Stimulated activated CD8-positive, alpha-beta memory T cell treated with anti-CD3 and anti-CD28 coated beads, Interleukin-7, amount 100 ng/mL, for 48 hours (primary cell): ENCODE measurements at places on chromosomes 3 and 15.

DNA sequence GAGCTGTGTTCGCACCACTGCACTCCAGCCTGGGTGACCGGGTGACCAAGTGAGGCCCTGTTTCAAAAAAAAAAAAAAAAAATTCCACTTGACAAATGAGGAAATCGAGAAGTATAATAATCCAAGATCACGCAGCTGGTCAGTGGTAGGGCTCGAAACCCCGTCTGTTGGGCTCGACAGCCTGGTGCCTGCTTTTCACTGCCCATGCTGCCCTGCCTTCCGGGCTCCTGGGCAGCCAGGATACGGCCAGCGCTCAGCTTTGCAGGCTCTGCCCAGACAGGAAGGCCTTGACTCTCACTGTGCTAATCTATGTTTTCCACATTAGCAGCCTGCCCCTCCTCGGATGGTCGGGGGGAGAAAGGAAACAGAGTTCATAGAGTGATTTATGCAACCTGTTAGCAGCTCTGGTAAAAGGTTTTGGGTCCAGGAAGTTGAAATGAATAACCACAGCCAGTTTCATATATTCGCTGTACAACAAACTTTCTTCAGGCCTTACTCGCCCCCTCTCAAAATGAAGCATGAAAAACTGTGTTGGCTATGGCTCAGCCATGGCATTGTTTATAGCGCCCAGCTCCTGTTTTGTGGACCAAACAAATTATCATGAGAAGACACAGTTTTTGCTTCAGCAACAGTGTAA is 108.8 kb downstream of the XXYLT1 start:
- no peak for DNase-seq

- DNase-seq = no peak
Observed at GRCh38 chr3:35832140-35832571, 192.8 kb downstream of the ARPP21 start.

DNA sequence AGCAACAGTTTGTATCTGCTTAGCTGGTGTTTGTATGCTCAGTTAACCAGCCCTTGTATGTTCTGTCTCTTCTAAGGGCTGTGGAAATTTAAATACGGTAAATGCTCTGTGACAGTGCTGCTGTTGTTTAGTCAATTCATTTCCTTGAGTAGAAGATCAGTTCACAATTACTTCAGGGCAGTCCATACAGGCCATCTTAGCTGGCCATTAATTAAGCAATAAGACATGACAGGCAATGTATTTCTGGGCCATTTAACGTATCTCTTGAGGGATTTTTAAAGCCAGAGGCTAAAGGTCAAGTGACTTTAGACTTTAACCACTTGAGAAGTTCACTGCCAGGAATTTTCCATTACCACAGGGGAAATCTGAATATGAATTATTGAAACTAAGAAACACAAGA is 351.8 kb downstream of the ZIC1 start:
- no peak for DNase-seq

DNA sequence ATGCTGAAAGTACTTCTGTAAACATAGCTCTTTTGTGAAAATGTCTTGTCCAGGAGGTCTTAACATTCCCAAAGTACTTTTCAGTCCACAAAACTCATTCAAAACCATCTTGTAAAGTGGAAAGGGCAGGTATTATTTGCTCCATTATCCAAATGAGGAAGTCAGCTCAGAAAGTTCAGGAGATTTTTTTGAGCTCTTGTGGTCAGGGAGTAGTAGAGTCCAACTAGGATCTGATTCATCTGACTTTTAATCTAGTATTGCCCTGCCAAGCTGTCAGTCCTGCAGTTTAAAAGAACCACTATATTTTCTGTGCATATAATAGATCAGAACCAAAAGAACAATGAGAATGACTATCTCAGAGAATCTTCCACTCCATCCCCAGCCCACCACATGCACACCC is 83.5 kb downstream of the FOXB1 start:
- DNase-seq = no peak

DNA sequence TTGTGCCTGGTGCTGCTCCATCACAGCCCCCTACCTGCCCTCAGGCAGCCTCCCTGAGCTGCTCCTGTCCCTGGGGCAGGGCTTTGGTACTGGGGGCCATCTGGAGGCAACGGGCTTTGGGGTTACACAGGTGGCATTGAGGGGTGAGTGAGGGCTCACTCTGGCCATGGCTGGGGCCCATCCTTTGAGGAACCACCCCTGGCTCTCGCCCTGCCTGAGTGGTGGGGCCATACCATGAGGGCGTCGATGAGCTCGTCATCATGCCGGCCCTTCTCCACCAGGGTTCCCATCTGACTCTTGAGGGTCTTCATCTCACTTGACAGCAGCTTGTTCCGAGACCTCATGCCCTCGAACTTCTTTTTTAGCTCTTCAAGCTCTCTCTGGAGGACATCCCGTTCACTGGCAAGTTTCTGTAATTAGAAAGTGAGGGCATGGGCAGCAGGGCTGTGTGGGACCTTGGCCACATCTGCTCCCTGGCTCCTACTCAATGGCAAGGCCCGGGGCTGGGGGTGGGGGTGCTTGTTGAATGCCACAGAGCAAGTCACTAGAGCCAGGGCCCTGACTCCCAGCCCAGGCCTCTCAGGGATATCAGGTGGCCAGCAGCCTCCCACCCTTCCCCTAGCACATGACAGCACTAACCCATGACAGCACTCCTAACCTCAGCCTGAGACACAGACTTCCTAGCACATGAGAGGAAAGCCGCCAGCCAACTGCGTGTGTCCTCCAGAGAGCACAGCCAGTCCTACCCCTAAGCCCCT is 33.5 kb downstream of the CCDC13 start:
- DNase-seq = no peak

DNA sequence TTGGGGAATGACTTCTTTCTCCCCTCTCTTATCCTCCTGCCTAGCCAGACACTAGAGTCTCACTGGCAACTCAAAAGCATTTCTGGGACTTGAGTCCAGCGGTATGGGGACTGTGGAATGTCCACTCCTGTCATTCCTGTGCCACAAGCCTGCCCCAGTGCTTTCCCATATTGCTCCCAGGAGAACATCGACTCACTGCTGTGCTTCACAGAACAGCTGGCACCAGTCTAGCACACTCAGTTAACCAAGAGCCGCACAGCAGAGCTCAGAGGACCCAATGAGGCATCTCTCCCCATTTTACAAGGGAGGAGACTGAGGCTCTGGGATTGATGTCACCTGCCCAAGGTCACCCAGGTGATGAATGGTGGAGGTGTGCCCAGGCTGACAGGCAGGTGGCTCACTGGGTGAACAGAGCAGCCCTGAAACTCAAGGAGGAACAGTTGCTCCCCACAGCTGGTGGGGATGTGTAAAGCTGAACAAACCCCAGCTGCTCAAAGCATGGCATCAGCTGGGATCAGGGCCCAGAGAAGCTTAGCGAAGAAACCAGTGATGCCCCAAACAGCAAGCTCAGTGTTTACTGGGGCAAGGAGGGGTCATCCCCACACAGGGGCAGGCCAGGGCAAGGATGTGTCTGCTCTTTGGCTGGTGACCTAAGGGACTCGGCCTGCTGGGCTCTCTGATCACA is 35.4 kb upstream of the DUSP7 start:
- DNase-seq = no peak

DNA sequence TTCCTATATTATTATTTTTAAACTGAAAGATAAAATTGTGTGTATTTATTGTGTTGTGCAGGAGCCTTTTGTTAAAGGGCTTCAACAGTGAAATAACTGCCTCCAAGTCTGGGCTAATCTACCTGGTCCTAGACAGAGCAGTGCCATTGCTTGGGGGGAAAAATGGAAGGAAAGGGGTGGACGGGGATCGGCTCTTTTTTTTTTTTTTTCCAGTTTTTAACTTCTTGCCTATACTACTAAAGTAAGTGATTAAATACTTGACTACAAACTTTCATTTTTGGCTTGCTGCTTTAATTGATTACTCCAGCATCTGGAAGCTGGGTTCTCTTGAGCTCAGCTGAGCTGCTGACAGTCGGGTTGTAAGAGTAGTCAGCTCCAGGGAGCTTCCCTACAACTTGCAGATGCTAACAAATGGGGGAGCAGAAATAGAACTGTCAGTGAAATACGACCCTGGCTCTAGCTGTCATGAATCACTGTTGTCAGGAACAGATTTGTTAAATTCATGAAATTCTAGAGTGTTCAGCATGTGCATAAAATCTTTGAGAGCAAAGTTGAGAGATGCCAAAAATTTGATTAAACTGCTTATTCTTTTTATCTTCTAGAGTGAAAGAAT is 276.7 kb downstream of the ROBO1 start:
- no peak for DNase-seq

- no peak for DNase-seq
Observed at GRCh38 chr3:43995547-43996378, 245.9 kb upstream of the TOPAZ1 start.

- DNase-seq = no peak
Observed at GRCh38 chr3:170092907-170093306, 55.1 kb downstream of the GPR160 start.

GRCh38 chr3:114115143-114115542 is 58.6 kb downstream of the QTRT2 start:
- DNase-seq = no peak

- peak; percentile 59 for DNase-seq
Observed at GRCh38 chr15:88649286-88649733, 10.5 kb downstream of the ISG20 start.

GRCh38 chr15:37520026-37520425 is 414.4 kb upstream of the TMCO5A start:
- DNase-seq = no peak

GRCh38 chr3:18382760-18383369 is 42.3 kb downstream of the SATB1 start:
- DNase-seq = no peak

DNA sequence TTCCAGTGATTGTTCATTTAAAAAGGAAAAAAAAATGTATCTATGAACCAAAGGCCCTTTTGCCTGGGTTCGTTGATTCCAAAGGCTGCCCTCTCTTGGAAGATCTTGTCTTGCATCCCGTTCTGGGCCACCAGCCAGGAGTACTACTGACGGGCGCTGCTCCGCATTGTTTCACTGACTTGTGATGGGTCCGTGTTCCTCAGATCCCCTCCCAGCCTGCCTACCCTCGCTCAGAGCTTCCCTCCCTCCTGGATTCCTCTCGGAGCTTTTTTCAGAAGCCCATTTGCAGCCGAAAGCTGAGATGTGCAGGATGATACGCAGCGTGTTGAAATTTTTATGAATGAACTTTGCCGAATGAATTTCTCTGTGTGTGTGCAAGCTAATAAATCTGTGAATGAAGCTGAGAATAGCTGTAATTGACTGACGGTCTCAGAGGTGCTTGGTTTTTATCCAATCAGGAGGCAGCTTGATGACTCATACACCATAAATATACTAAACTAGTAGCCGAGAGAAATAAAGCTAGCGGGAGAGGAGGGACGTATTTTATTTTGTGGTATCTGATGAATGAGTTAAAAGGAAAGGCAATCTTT is at the start of gene SHC4:
Gene SHC4, minus strand, starts transcription at position 396 of the 590 bp plus-strand sequence. CDS start 904 bp downstream, outside the sequence.
- no peak for DNase-seq

GRCh38 chr15:89104172-89104564 is 15.9 kb downstream of the ABHD2 start:
- no peak for DNase-seq

- no peak for DNase-seq
Observed at GRCh38 chr15:90895571-90896117, 7.5 kb upstream of the MAN2A2 start.

GRCh38 chr15:98725874-98726273 is 77.5 kb downstream of the IGF1R start:
- DNase-seq = no peak

- no peak for DNase-seq
Observed at GRCh38 chr15:93288728-93289294, 199.8 kb upstream of the RGMA start.

DNA sequence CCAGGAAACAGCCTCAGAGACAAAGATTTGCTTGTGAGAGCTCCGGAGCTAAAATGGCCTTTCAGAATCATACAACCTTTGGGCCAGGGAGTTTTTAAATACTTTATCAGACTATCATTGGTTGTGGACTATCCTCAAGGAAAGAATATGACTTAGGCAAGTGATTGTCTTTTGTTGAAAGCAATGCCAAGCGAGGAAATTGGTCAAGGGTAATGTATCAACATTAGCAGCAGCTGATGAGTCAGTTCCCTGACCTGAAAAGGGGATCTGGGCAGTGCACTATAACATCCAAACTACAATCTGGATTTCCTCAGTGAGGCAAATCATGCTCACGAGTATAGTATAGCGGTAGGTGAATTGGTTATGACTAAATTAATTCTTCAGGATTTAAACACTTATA is 303.6 kb downstream of the LSAMP start:
- DNase-seq = no peak

DNA sequence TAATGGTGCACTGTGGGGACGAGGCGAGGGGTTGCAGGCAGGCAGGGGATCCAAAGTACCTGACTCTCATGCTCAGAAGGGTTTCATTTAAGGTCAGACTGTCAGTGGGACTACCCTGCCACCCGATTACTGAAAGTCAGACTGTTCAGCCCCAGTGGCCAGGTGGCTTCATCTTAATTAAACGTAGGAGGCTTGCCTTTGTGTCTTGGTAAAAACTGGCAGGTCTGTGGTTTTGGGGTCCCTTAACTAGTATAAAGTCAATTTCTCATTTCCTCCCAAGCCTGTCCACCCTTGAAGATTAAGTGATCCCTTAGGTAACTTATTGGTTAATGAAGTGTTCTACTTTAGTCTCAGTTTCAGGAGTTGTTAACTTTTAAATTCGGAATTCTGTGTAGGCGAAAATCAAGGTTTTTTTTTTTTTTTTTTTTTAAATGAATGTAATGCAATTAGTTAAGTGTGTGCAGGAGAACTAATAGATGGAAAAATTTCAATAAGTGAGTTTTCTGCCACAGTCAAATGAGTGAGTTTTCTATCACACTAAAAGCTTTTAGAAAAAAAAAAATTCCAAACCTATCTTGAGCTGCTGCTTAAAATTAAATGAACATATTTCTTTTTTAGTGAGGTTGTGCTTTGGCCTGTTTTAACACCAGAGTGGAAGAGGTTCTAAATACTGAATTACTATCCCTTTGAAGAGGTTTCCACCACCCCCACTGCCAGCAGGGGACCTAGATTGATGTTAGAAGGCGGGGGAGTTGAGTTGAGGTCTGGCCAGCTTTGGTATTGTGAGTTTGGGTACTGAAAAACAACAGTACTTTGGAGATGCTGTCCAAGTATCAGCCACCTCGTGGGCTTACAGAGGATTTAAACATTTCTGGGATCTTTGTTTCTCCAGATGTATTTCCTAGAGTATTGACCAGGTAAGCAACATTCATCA is 15.2 kb downstream of the ITPR1 start:
- no peak for DNase-seq

DNA sequence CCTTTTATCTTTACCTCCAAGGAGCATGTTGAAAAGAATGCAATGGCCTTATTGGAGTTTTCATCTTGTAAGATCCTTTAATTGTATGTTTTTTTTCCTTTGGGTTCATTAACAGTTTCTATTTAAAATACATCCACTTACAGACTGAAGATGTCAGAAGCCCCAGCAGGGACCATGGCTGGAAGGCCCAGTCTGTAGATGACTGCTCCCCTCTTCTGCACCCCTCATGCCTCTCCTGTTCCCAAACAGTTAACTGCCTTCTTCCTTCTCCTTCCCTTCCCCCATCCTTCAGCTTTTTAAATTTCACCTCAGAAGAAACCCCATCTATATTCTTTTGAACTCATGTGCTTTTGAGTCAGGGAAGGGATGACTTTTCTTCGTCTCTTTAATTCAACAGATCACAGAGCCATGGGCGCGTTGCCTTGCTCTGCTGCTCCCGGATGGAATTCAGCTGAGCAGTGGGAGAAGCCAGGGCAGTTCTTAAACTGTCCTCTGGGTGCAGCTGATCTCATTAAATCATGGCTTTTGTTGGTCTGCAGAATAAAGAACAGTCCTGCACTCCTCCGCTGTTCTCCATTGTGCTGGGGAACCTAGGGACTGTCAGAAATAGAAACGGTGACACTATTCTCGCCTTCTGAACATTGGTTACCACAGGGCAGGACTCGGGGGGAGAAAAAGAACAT is 71.5 kb upstream of the EIF1B start:
- DNase-seq = no peak

GRCh38 chr3:117788061-117788460 is 1078.5 kb downstream of the TUSC7 start:
- no peak for DNase-seq
